NCI-H187 (cell line): ENCODE measurements at places on chromosomes 3 and 15.

- DNase-seq, result no peak
Measured at GRCh38 chr3:179196098-179196497, 47.9 kb downstream of the PIK3CA start.

- no peak for DNase-seq
Measured at GRCh38 chr15:73161546-73161945, 109.3 kb downstream of the NEO1 start.

- DNase-seq, result no peak
Measured at GRCh38 chr3:22713936-22714335, 489.2 kb upstream of the UBE2E2 start.

- no peak for DNase-seq
Measured at GRCh38 chr3:176615826-176616225, 581.5 kb downstream of the TBL1XR1 start.

DNA sequence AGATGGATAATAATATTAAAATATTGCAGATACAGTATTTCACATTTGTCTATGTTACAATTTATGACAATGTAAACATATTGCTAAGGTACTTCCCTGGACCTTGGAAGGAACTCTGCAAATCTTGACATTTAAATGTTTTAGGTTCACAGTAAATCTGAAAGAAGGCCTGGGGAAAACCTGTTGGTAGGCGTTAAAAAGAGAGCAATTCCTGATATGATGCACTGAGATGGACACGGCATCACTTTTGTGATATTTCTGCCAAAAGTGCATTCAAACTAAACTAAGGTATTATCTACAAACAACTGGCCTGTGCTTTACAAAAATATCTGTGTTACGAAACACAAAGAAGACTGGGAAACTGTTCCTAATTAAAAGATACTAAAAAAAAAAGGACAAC is 6.1 kb upstream of the TP63 start:
- no peak for DNase-seq

DNA sequence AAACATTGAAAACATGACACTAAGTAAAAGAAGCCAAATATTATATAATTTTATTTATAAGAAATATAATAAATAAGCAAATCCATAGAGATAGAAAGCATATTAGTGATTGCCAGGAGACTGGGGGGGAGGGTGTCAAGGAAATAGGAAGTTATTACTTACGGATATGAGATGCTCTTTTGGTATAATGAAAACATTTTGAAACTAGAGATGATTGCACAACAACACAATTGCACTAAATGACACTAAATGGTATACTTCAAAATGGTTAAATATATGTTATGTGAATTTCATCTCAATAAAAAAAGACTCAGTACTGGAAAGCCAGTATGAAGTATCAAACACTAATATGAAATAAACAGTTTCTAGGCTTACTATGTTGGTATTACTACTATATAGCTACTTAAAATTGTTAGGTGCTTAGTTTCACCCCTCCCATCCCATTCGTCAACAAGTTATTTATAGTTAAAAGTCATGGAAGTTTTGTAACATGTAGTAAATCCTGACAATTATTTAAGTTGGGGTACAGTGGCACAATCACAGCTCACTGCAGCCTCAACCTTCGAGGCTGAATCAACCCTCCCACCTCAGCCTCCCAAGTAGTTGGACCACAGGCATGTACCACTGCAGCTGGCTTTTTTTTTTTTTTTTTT is 43.7 kb downstream of the STAG1 start:
- no peak for DNase-seq

- no peak for DNase-seq
Measured at GRCh38 chr15:40090774-40091455, 17.8 kb downstream of the BMF start.

DNA sequence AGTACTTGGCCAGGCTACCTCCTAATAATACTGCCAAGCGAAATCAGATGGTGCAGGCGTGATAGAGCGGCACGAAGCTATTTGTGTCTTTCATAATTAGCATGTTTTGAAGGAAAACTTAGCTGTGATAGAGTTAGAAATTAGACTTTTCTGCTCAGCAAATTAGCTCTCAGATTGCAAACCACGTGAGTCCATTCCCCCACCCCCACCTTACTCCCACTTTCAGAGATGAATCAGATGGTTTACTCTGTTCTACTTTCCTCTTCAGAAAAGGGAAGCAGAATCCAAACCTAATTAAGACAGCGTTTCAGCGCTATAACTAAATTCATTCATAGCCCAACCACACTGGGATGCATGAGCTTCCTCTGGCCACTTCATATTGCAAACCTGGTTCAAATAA is 214.6 kb downstream of the SLCO3A1 start:
- DNase-seq, result no peak

GRCh38 chr3:108322352-108322751 is 26.0 kb downstream of the HHLA2 start:
- no peak for DNase-seq

- DNase-seq, result no peak
Measured at GRCh38 chr3:141321109-141321497, 47.2 kb upstream of the ZBTB38 start.

- DNase-seq, result no peak
Measured at GRCh38 chr15:90033448-90033847, 32.3 kb downstream of the ZNF710 start.

DNA sequence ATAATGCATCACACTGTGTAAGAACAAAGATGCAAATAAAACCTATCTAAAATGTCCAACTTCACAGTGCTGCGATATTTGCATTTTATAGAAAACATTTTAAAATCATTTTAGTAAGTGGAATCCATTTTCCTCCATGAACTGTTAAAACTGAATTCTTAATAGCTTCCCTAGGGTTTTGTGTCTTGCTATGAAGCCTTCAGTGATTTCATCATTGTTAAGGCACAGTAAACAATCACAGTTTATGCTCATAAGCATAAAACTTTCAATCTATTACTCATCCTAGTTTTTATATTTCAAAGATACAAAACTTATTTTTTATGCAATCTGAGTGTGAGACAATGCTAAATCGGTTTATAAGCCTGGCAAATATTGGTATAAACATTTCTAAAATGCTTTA is 509.7 kb downstream of the TUSC7 start:
- no peak for DNase-seq

GRCh38 chr15:100597862-100598261 is 4.1 kb downstream of the LINS1 start:
- DNase-seq, result no peak

DNA sequence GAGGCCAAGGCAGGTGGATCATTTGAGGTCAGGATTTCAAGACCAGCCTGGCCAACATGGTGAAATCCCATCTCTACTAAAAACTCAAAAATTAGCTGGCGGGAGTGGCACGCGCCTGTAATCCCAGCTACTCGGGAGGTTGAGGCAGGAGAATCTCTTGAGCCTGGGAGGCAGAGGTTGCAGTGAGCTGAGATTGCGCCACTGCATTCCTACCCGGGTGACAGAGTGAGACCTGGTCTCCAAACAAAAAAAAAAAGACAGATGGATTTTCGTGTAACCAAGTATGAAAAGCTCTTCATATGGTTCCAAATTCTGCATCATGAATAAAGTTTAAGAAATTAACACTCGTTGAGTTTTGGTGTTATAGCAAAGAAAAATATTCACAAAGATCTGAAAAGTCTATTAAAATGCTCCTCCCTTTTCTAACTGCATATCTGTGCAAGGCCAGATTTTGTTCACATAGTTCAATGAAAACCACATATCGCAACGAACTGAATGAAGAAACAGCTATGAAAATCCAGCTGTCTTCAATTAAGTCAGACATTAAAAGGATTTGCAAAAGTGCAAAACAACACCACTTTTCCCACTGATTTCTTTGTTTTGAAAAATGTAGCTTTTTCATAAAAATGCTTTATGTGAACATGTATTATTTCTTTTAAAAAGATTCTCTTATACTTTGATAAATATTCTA is 23.8 kb upstream of the FBLN2 start:
- no peak for DNase-seq

DNA sequence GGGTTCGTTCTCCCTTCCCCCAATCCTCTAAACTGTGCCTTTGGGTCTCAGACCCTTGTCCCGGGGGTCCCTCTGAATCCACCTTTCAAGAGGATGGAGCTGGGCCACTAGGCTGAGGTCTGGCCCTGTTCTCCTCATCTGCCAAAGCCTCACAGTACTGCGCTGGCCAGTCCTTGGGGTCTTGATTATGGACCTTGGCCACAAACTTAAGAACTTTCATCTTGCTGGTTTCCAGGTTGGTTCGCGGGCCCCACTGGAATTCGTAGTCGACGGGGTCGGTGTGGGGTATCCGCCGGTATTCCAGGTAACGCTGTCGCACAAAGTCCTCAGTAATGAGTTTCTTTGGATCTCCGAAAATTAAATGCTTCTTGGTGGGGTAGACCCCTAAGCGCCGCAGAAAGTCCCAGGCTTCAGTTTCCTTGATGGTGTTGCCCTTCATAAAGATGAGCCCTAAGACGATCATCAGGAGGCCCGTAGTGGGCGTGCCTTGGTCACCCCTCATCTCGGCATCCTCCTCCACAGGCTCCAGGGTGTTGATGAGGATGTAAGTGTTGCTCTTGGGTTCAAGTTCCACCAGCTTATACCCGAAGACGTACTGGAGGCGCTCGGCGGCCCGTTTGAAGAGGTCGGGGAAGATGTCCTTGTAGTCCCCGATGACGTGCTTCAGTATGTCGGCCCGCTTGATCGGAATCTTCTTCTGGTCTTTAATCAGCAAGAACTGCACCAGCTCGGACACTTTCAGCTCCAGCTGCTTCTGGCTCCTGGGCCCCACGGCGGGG is 727 bp downstream of the NSMCE3 start:
- no peak for DNase-seq

DNA sequence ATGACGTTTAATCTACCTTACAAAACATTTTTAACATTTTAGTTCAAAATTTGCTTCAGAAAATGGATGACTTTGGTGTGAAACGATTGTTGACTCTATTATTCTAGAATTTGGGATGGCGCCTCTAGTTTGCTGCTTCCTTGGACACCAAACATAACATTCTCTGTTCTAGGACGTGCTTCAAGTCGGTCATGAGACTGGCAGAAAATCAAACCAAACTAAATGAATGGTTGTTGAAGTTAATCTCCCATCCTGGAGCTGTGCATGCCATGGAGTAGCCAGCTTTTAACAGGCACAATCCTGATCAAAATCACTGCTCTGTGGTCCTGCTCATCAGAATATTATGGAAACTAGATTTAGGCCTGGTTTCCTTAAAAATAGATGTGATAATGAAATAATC is 9.6 kb upstream of the LRRFIP2 start:
- DNase-seq, result no peak

- DNase-seq, result no peak
Measured at GRCh38 chr15:88684345-88684744, 45.5 kb downstream of the ISG20 start.

- DNase-seq, result no peak
Measured at GRCh38 chr3:17571686-17572085, 170.7 kb downstream of the TBC1D5 start.

DNA sequence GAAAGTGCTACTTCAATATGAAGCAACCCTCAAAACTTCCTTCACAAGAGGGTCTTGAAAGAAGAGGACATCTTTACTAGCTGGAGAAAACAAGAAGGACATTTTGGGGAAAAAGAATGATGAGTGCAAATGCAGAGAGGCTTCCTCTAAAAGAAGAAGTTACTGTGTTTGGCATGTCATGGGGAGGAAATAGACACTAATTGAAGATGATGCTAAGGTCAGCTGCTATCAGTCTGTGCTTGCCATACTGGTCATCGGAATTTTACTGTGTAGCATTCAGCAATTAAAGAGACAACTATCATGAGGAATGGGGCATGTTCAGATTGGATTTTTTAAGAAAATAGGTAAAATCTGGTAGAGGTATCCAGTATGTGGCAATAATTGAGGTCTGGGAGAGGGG is 60.0 kb downstream of the THRB start:
- DNase-seq, result no peak

DNA sequence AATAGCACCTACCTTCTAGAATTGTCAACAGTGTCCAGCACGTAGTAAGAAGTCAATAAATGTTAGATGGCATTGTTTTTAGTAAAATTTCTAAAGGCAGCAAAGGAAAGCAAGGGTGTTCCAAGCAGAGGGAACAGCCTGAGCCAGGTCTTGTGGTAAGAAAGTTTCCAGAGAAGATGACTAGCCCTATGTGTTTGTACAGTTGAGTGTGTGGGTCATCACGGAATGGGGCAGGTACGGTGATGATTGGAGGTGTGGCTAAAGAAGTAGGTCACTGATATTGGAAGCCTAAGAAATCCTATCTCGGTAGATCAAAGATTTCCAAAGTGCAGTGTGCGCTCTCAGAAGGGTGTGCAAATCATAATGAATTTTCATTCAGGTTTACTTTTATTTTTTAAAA is 94.2 kb upstream of the BCL6 start:
- DNase-seq, result no peak

DNA sequence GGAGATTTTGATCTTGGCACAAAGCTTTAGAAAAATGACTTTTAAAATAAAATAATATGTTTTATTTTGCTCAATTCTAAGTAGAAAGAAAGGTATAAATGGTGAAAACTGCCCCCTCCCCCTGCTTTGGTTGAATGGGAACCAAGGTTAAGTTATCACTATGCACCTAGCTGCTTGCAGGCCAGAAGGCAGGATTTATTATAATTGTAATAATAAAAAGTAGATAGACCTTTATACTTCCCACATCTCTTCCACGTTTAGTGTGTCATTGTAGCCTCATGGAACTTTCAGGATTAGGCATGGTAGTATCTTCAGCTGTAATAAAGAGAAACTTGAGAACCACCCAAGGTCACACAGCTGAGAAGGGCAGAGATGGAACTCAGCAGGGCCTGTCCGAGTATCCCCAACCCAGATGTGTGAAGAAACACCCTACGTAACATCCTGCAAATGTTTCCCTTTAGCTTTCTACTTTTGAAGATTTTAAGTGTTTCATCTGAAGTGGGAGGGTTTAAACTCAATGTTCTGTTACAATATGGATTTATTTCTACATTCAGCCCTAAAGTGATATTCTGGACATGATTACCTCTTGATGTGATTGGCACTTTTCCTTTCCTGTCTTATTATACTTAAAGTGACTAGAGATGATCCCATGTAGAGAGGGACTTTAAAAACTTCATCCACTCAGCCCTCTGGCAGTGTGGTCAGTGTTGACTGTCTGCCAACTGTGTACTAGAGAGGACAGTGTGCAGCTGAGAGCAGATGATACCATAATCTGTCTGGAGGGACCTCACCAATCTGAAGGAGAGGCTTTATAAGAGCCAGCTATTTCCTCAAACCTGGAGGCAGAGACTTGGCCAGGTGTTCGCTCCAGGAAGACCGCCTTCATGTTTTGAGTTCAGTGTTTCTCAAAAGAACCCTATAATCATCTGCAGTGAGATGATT is 282.5 kb upstream of the TRIM42 start:
- DNase-seq, result no peak

DNA sequence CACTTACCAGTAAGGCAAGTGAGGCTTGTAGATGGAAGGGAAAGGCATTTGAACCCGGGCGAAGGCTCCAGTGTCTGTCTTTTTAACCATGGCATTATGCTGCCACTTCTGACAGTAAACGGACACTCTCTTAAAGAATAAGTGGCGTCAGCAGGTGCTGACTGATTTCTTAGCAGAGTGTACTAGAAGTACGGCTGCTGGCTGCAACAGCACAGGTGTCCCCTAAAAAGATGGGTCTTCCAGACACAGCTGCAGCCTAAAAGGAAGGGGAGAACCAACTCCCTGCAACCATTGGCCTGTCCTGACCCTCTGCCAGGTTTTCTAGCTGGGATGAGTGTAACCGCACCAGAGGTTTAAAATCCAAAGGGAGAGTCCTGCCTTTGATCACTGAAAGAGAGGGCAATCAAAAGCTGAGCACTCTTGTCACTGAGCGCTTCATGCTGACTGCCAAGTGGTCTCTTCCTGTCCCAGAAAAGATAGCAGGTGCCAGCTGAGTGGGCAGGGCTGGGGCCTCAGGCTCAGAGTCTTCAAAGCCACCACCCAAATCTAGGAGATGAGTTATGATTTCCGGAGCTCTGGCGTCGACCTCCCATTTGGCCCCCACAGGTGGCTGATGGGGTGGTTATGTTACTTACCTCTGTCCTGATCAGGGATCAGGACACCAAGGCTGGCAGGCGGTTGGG is 255.8 kb downstream of the SLCO3A1 start:
- peak; percentile 89 for DNase-seq
